Activated effector memory CD4-positive, alpha-beta T cell treated with Interleukin-2 at 50 U/mL for 16 hours (primary cell): ENCODE measurements at places on chromosomes 5 and 9.

- DNase-seq, result no peak
These were observed 70.0 kb downstream of the SECISBP2 start for GRCh38 chr9:89388084-89388867.

- no peak for DNase-seq
These were observed 737.4 kb upstream of the GRAMD2B start for GRCh38 chr5:125685771-125686170.

DNA sequence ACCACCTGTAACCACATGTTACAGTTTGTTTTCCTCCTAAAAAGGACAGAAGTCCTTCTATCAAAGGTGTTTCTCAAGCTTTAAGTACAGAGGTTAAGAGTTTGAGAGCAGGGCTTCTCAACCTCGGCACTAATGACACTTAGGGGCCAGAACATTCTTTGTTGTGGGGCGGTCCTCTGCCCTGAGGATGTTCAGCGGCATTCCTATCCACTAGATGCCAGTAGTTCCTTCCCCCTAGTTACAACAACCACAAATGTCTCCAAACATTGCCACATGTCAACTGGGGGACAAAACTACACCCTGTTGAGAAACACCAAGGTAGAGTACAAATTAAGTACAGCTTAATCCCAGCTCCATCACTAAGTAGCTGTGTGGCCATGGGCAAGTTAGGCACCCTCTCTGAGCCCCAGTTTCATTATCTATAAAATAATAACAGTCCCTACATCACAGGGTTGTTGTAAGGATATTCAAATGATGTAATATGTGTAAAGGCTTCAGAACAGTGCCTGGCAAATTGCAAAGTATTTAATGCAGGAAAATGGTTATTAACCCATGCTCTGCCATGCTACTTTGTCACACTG lies 44.6 kb downstream of the PIP5K1B start:
- no peak for DNase-seq

GRCh38 chr9:127751269-127752054 lies 16.4 kb upstream of the TOR2A start:
- no peak for DNase-seq

DNA sequence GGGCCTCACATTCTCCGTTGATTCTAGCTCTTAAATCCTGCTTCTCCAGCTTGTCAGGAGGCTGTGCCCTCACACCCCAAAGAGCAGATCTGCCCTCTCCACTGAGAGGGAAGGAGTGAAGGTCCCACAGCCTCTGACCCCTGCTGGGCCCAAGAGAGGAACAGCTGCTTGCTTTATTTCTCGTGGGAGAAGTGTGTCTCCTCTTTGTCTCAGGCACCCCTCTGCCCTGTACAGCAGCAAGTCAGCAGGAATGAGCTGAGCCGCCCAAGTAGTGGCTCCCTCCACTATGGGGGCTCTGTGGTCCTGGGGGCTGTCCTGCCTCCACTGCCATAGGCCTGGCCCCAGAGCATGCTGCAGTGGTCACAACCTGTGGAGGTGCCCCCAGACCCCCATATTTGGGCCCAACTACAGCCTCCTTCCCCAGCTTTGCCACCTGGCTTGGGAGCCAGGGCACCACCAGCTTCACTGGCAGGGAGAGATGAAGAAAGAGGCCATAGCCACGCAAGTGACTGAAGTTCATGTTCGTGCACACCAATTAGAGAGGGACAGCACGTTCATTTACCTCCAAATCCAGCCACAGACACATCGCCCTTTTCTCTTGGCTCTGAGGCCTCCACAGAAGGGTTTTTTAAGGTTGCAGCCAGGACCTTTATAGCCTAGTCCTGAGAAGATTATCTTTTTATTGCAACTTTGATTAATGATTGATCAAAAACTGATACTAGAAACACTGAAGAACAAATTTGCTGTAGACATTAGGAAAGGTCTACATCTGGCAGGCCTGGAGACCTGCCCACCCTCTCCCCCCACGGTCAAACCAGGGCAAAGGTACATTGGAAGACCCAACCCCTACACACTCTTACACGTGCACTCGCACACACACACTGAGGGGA lies 27.5 kb downstream of the IRF1 start:
- DNase-seq, result no peak

DNA sequence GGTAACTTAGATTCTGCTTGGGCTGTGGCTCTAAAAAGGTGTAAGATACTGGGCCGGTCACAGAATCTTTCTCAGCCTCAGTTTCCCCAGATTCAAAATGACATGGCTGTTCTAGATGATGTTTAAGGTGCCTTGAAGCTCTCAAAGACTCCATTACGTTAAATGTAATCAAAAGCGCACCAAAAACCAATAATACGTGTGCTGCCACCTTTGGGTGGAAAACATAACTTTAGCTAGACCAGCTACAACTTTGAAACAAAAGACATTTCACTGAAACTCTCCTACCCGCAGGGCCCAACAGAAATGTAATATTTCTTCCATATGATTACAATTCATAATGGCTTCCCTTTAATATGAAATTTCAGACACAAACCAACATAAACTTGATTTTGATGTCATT lies 35.0 kb upstream of the PCSK5 start:
- no peak for DNase-seq

DNA sequence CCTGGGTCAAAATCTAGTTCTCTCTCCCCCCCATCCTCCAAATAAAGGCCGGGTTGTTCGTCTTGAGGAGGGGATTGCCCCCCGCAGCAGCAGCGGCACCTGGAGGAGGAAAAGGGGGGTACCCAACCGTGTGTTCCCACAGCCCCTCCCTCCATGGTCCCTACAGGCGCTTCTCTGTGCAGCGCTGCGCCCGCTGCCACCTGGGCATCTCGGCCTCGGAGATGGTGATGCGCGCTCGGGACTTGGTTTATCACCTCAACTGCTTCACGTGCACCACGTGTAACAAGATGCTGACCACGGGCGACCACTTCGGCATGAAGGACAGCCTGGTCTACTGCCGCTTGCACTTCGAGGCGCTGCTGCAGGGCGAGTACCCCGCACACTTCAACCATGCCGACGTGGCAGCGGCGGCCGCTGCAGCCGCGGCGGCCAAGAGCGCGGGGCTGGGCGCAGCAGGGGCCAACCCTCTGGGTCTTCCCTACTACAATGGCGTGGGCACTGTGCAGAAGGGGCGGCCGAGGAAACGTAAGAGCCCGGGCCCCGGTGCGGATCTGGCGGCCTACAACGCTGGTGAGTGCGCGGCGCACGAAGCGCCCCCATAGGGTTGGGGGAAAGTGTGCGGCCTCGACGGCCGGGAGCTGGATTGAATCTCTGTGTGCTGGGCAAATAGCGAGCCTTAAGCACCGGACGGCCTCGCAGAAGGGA lies 3.5 kb downstream of the LHX2 start:
- no peak for DNase-seq

GRCh38 chr9:78441396-78441795 lies 144.5 kb downstream of the PSAT1 start:
- no peak for DNase-seq

- DNase-seq, result no peak
These were observed 424.1 kb upstream of the CD180 start for GRCh38 chr5:67620424-67621397.

DNA sequence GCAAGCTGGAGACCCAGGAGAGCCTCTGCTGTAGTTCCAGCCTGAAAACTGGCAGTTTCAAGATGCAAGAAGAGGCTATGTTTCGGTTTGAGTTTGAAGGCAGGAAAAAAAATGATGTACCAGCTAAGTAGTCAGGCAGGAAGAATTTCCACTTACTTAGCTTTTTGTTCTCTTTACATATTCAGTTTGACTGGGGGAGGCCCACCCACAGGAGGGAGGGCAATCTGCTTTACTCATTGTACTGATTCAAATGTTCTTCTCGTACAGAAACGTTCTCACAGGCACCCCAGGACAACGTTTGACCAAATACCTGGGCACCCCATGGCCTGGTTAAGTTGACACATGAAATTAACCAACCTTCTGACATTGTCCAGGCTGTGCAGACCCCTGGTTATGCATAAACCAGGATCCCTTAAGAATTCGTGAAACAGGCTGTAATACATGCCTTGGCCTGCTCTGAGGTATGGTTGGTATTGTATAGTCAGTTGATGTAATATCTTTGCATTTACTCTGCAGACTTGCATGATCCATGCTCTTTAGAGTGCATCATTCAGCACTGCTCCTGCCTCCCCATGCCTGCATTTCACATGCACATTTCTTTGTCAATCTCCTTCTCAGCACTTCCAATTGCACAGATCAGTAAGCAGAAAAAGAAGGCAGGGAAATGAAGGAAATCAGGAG lies 687.1 kb downstream of the TAF11L14 start:
- no peak for DNase-seq

DNA sequence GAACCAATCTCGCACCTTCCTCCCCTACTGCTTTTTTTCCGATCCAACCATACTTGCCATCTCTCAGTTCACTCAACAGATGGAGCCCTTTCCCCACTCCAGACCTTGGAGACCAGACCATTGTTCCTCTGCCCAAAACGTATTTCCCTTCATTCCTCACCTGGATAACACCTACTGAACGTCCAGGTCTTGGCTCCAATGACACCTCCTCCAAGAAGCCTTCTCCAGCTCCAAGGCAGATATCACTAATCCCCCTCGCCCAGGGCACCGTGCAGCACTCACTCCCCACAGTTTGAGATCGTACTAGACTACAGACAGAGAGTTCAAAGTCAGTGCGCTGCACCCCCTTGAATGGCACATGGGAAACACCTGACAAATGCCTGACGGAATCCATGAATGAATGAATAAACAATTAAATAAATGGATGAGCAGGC lies 47.1 kb upstream of the AKNA start:
- no peak for DNase-seq

GRCh38 chr9:79884546-79884945 lies 312.8 kb downstream of the TLE4 start:
- no peak for DNase-seq

DNA sequence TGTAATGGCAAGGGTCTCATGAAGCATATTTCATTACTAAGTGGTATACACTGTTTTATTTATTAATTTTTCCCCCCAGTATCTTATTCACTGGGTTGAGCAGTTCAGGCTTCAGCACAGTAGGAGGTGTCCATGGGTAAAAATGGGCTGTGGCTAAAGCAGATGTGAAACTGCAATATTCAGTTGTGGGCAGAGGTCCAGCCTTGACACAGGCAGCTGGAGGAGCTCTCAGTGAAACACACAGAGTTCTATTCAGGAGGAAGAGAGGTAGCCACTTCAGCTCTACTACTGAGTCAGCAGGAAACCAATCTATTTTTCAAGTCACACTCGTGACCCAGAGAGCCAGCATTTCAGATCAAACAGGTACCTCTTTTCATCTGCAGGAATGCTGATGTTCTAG lies 418.3 kb downstream of the CDH10 start:
- no peak for DNase-seq

DNA sequence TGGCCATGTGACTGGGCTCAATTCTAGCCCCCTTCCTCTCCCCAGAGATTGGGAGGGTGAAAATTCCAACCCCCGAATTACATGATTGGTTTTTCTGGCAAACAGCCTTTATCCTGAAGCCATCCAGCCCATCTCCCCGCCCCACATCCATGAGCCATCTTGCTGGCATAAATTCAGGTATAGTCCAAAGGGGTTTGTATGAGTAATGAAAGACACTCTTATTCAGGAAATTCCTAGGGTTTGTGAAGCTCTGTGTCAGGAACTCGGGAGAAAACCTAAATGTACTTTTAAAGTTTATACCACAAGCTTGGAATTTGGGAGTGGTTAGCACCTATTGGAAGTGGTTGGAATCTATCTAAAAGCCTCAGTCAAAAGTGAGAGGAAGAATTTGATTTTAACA lies 80.6 kb upstream of the SIMC1 start:
- DNase-seq, result no peak

- DNase-seq, result no peak
These were observed 977 bp upstream of the PRDM12 start for GRCh38 chr9:130663258-130663976.

- DNase-seq, result no peak
These were observed 18.8 kb downstream of the QSOX2 start for GRCh38 chr9:136226680-136227407.

DNA sequence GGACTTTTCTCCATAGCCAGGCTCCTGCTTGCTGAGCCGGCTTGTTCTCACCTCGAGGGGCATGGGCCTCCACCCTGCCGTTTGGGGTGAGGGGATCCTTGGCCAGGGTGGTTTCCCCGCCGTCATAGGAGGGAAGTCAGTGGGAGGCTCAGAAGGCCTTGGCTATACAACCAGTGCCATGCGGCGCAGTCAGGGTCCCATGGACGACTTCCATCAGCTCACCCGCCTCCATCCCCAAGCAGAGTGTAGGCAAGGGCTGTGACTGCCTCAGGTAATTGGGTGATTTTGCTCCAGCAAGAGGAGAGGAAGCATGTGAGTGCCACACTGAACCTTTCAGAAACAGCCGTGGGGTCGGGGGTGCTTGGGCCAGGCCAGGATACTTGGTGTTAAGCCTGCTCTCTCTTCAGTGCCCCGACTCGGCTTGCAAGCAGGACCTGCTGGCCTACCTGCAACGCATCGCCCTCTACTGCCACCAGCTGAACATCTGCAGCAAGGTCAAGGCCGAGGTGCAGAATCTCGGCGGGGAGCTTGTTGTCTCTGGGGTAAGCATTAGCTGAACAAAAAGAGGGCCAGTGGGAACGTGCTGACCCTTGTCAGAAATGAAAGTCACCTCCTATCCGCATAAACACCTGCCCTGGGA lies 57.2 kb upstream of the LRRTM2 start:
- no peak for DNase-seq
